ENCODE measurements at places on chromosomes 2 and 18.

- no peak for DNase-seq
These were observed 702.2 kb upstream of the NRXN1 start for GRCh38 chr2:51734115-51734514.

- no peak for DNase-seq
These were observed 83.1 kb downstream of the UPP2 start for GRCh38 chr2:158184556-158185343.

GRCh38 chr2:104158191-104158590 lies 695.7 kb upstream of the POU3F3 start:
- no peak for DNase-seq

GRCh38 chr2:23499439-23499838 lies 114.5 kb downstream of the KLHL29 start:
- DNase-seq: no peak

DNA sequence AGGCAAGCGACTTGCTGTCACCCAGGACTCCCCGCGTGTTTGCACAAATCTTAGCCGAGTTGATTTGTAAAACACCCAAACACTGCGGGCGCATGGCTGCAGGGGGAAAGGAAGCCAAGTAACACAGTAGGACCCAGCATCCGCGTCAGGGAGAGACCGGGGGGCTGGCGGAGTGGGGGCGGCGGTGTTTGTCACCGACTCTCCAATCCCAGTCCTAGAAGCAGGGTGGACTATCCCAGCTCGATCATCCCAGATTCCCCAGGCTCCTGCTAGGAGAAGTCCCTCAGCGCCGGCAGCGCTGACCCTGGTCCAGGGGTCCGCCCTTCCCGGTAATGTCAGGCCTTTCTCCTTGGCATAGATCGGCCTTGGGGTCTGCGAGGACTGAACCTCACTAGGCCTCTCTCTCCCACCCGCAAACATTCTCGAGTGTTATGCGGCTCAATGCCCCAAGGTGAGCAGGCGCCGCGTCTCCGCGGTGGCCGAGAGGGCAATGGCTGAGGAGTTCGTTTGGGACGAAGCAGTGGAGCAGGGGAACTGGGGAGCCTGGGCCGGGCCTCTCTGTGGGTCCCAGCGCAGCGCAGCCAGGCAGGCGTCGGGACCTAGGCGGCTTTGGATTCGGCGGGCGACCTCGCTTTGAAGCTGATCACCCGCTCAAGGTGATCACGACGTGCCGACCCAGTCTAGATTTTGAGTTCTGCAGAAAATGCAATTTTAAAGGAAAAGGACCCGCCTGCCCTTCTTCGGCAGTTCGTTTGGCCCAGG lies 1.5 kb upstream of the GDF7 start:
- DNase-seq: no peak

GRCh38 chr2:26692897-26693849 lies 651 bp downstream of the KCNK3 start:
- no peak for DNase-seq

DNA sequence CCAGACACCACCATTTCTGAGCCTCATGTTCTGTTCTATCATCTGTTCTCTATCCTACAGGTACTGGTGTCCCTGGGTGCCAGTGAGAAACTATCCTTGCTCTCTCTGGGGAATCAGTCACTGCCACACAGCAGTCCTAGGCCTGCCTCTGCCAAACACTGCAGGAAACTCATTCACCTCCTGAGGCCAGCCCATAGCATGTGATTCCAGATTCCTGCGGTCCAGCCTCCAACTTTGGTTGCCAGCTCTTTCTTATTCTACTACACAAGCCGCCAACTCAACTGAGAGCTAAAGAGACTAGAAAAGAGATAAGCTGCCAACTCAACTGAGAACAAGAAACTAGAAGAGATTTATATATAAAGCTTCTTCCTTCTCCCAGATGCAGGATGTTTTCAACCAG lies 8.8 kb upstream of the TTLL4 start:
- DNase-seq: no peak

GRCh38 chr2:69082430-69082997 lies 69.5 kb downstream of the ANTXR1 start:
- no peak for DNase-seq

- no peak for DNase-seq
These were observed 114.6 kb upstream of the ARHGAP28 start for GRCh38 chr18:6614952-6615351.

- no peak for DNase-seq
These were observed 98.6 kb upstream of the NCK2 start for GRCh38 chr2:105645938-105646773.

GRCh38 chr2:8481463-8482009 lies 200.3 kb upstream of the ID2 start:
- no peak for DNase-seq

DNA sequence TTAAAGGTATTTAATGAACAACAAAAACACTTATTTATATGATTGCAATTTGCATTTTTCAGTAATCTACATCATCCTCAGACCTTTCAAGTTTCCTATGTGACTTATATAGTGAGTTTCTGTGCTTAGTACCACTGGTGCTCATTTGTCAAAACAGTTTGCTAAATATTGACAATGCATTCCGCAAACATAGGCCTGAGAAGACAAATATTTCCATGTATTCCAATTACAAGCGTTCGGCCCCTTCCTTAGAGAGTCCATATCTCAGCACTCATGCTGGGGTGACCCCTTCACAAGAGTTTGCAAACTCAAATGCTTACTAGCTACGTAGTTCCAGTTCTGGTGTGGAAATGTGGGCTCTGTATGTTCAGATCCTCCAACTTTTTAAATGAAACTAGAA lies 56.1 kb downstream of the SRD5A2 start:
- DNase-seq: no peak

- no peak for DNase-seq
These were observed 926 bp downstream of the NDUFV2 start for GRCh38 chr18:9103376-9103873.

- no peak for DNase-seq
These were observed 63.3 kb downstream of the RIF1 start for GRCh38 chr2:151472966-151473365.

- DNase-seq: no peak
These were observed 107.0 kb downstream of the PTGR3 start for GRCh38 chr18:75101916-75102315.

DNA sequence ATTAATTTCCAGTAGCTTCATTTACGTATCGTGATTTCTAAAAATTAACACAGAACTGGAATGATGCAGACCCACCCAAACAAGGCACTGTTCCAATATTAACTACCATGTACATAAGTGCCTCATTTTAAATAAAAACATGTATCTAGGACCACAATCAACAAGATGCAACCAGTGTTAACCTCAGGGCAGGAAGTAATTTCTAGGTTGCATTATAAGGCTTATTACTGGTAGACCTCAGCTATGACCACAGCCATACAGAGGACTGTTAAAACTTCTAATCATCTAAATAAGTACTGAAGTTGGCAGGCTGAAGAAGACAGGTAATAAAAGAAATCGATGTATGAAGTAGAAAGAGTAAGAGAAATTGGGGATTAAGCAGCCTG lies 262.9 kb downstream of the HDAC4 start:
- no peak for DNase-seq

- DNase-seq: no peak
These were observed 267.3 kb downstream of the TCF4 start for GRCh38 chr18:55320424-55321264.

DNA sequence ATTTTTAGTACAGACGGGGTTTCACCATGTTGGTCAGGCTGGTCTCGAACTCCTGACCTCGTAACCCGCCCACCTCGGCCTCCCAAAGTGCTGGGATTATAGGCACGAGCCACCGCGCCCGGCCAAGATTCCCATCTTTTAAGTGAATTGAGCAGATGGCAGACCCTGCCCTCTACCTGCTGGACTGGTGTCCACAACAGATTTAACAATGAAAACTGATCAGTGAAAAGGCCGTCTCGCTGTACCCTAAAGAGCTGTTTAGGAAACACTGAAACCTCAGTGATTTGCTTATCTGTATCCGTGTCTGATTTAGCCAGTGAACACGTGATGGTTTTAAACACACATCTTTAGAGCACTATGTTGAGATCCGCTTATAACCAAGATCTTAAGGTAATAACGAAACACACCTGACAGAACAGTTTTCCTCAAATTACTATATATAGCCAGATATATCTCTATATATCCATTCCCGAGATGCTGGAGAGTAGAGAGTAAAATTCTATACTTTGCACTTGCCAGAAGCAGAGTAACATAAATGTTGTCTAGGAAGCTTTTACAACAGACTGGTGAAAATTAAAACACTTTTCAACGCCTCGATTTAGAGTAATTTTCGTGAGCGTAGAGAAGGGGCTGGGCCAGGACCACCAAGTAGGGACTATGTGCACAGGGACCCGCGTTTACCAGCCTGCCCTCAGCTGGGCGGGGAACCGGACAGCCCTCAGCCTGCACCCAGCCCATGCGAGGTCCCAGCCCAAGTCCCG lies 594 bp downstream of the FAM161A start:
- DNase-seq: no peak

DNA sequence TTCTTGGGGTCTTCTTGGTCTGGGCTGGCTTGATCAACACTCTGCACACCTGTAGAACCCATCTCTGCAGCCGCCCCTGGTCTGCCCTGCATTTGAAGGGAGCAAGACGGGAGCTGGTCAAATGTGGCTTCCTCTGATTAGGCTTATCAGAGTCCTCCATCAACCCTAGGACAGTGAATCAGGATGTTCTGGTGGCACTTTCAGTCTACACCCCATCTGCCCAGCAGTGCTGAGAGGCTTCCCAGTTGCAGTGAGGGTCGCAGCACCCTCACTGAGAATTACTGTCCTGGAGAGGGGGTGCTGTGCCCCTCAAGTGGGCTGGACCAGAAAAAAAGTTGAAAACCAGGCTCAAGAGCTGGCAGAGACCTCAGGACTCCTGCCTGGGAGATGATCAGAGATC lies 152.9 kb downstream of the DYSF start:
- no peak for DNase-seq

GRCh38 chr2:36337354-36337753 lies 18.2 kb upstream of the CRIM1 start:
- DNase-seq: no peak

GRCh38 chr2:12057436-12058166 lies 311.2 kb downstream of the LPIN1 start:
- DNase-seq: peak; percentile 41

- DNase-seq: no peak
These were observed 181.6 kb downstream of the AFF3 start for GRCh38 chr2:99960790-99961189.

GRCh38 chr18:48412339-48412929 lies 3.3 kb upstream of the ZBTB7C start:
- DNase-seq: no peak

DNA sequence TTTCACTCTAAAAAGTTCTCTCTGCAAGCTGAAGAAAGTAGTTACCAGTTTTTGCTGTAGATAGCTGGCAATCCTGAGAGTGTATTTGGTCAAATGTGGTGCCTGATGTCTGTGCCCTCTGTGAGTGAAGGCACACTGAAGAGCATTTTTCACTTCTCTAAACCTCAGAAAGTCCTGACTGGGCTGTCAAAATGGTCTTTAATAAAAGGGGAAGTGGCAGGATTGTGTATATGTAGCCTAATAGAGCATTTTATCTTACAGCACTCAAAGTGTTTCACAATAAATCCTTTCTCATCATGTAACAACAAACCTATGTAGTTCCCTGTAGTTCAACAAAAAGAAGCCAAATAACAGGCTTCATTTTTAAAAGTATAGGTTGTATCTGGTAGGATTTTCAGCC lies 1552.3 kb upstream of the SLC39A10 start:
- no peak for DNase-seq

GRCh38 chr18:56715121-56715520 lies 64.0 kb downstream of the WDR7 start:
- no peak for DNase-seq

DNA sequence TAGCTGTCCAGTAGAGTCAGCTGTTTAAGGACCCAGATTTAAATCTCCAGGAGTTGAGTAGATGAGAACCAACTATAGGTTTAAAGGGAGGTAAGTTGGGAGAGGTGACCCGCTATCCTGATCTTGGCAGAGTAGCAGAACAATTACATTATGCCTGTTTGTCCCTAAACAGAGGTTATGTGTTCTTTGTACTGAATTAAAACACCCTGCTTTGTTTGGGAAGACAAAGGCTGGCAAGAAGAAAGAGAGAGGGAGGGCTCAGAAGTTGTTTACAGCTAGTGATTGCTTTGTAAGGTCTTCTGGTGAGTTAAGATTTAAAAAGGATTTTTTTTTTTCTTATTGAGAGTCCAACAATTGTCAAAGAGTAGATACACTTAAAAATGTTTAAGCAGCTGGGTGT lies 37.3 kb downstream of the USP14 start:
- no peak for DNase-seq

DNA sequence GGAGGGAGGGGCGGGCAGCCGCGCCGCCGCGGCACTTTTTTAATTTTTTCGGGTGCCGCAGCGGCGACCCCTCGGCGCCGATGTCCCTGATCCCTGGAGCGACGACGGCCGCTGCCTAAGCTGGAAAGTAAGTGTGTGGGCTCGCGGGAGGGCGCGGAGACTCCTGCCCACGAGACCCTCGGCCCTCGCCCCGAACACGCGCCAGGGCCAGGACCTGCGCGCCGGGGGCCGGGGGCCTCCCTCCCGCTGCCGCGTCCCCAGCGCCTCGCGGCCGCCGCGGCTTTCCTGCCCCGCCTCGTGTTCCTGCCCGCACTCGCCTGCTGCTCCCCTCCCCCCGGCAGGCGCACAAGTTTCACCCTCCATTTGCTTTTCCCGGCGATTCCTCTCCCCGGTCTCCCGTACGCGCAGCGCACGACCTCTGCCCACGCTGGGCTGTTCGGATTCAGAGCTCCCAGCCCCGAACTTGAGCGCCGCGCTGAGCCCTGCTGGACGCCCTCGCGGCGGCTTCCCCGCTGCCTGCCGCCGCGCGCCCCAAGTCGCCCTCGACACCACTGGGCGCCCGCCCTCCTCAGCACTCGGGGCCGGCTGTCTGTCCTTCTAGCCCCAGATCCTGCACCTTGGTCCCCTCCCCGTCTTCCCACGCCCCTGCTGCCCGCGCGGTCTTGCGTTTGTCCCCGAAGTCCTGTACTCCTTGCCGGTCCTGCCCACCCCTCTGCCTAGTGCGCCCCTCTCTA lies 507 bp downstream of the PKP4 start:
- DNase-seq: peak; percentile 26

DNA sequence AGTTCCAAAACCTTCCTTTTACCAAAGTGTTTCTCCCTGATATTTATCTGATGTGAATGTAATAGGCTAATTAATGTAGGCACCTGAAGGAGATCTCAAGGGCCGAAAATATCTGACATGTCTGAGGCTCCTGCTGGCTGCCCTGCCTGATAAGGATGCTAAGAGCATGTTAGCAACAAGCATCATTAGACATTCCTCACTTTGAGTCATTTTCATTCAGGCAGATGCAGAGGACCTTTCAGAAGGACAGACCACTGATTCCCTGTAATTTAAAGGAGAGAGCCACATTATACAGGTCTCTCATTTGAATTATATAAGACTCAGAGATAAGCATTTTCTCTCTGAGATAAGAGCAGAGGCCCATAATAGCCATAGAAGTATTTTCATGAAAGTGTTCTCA lies 222.4 kb upstream of the NCKAP5 start:
- no peak for DNase-seq

- DNase-seq: no peak
These were observed 203.3 kb downstream of the AFF3 start for GRCh38 chr2:99939135-99939534.

GRCh38 chr2:47310801-47311560 lies 92.0 kb upstream of the MSH2 start:
- DNase-seq: no peak

- no peak for DNase-seq
These were observed 181.6 kb upstream of the HS6ST1 start for GRCh38 chr2:128500138-128500800.

Data from effector memory CD8-positive, alpha-beta T cell (primary cell).